Naive B cell (primary cell): ENCODE measurements at places on chromosomes 6 and 20.
A peak's percentile ranks its signal among the peaks of the same experiment; 100 is the strongest.

DNA sequence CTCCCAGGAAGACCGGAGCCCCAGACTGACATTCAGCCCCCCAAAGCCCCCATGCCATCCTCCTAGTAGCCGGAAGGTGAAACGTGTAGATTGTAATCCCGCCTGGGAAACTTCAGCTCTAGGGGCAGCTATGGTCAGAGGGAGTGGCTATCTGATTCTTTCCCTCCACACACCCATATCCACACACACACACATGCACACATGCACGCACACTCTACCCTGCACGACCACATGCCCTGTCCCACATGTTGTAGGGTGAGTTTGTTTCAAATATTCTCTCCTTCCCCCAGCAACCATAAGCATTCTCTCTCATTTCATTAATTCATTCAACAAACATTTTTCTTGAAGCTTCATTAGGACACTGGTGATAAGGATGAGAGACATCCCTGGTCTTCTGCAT is 42.2 kb downstream of the MAFB start:
- DNase-seq, result no peak

DNA sequence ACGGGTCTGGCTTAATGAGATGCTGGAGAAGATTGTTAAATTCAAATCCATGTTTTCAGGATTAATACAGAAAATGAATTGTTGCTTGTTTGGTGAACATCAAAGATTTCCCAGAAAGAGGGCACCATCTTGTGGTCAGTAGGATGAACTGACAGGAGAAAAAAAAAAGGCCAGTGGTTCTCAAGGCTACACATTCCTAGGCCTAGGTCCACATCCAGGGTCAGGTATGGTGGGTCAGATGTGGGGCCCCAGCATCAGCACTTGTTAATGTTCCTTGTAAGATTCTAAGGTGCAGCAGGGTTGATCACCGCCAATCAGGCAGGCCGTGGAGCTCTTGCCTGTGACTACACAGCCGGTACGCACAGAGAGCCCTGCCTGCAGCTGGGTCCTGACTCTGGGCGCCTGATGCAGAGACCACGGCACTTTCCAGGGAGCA is 34.0 kb upstream of the FOXO3 start:
- peak; percentile 15 for DNase-seq

- no peak for DNase-seq
Measured at GRCh38 chr20:8161264-8162071, 29.4 kb downstream of the PLCB1 start.

- DNase-seq, result no peak
Measured at GRCh38 chr6:157215717-157216116, 107.6 kb downstream of the TMEM242 start.

GRCh38 chr20:37526238-37526838 is 1.3 kb downstream of the BLCAP start:
- peak; percentile 42 for DNase-seq
